ENCODE measurements at places on chromosomes 16 and 17.
A peak's percentile ranks its signal among the peaks of the same experiment; 100 is the strongest.

DNA sequence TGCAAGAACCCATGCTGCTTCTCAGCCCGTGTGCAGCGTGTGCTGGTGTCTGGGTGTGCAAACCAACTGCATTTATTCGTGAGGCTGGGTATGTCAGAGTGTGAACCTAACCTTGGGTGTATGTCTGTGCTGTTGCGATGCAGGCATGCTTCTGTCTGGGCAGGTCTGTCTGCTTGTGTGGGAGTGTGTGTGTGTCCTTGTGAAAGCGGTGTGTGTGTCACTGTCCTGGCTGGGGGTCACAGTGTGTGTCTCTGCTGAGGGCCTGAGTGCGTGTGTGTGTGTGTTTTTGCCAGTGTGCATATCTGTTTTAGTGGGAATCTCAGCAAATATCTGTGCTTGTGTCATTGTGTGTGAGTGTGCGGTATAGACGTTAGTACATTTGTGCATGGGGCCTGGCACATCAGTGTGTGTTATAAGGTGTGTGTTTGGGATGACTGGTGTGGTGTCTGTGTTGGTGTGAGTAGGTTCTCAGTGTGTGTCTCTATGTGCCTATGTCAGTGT lies 121.8 kb downstream of the CYLD start:
- no peak for DNase-seq

- no peak for DNase-seq
Measured at GRCh38 chr16:56357241-56357764, 68.0 kb downstream of the AMFR start.

- no peak for DNase-seq
Measured at GRCh38 chr17:27906623-27907022, 13.5 kb upstream of the LYRM9 start.

- no peak for DNase-seq
Measured at GRCh38 chr17:50467855-50468303, 801 bp downstream of the CHAD start.

GRCh38 chr17:41153856-41154255 lies 4.2 kb upstream of the KRTAP4-5 start:
- DNase-seq, result no peak

GRCh38 chr16:65984296-65984695 lies 382.2 kb upstream of the CDH5 start:
- no peak for DNase-seq

- no peak for DNase-seq
Measured at GRCh38 chr17:13044572-13045065, 26.8 kb upstream of the ELAC2 start.

- no peak for DNase-seq
Measured at GRCh38 chr17:49229805-49230600, 584 bp downstream of the PHOSPHO1 start.

- DNase-seq, result no peak
Measured at GRCh38 chr16:61569028-61569427, 467.2 kb downstream of the CDH8 start.

DNA sequence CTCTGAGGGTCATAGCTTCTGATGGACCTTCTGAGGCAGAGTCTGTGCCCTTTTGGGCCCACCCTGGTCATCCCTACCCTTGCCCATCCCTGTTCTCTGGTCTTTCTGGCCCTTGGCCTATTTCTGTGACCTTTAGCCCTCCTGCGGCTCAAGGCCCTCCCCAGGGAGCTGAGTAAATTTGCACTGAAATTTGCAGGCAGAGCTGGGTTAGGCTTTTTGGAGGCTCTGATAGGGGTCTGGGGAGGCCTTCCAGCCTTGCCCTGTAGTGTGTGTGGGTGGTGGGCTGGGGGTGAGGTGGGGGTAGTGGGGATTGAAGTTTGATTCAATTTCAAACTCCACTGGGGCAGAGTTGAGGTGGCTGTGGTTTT lies 17.8 kb downstream of the RARA start:
- DNase-seq, result no peak

GRCh38 chr16:12903407-12904328 lies 2.3 kb downstream of the SHISA9 start:
- DNase-seq, result no peak

DNA sequence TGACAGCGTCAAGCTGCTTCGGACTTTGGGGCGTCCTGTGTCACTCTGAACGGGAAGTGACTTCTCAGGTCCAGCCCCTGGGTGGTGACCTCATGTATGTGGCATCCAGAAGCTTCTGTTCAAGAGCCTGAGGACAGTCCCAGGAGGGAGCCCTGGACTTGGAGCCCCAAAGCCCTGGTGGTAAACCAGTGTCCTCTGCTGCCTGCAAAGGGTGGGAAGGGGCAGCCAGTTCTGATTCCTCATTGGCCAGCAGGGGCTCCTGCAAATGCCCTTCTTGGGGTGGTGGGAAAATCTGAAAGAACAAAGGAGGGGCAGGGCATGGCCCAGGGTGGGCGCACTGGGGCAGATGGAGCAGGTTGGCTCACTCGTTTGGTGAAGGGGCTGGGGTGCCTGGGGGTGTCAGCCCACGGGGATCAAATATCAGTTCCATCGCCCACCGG lies 1.6 kb downstream of the OSGIN1 start:
- DNase-seq, result no peak

GRCh38 chr17:33712120-33712519 lies 419.0 kb upstream of the ASIC2 start:
- DNase-seq, result no peak

- DNase-seq, result no peak
Measured at GRCh38 chr17:26792486-26792885, 501.4 kb upstream of the WSB1 start.

DNA sequence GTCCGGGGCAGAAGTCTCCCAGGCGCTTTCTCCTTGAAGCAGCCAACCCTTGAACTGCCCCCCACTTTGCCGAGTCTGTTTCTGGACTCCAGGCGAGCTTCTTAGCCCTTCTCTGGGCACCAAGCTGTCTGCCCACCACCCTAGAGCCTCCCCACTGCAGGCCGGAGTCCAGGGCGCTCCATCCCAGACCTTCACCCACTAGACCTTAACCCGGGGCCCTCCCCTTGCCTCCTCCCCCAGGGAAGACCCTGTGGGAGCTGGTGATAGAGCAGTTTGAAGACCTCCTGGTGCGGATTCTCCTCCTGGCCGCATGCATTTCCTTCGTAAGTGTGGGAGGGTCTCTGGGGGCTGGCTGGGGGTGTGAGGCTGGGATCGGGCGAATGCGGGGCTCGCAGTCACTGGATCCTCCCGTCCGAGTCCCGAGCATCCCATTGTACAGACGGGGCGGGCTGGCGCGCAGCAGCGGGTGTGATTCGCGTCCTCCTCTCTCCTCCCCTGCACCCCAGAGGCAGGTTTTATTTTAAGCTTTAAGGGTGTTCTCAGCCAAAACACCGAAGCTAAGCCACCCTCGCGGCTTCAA lies 1.1 kb downstream of the ATP2A1 start:
- DNase-seq, result peak; percentile 22

GRCh38 chr17:77769215-77769614 lies 189.3 kb upstream of the TNRC6C start:
- no peak for DNase-seq

DNA sequence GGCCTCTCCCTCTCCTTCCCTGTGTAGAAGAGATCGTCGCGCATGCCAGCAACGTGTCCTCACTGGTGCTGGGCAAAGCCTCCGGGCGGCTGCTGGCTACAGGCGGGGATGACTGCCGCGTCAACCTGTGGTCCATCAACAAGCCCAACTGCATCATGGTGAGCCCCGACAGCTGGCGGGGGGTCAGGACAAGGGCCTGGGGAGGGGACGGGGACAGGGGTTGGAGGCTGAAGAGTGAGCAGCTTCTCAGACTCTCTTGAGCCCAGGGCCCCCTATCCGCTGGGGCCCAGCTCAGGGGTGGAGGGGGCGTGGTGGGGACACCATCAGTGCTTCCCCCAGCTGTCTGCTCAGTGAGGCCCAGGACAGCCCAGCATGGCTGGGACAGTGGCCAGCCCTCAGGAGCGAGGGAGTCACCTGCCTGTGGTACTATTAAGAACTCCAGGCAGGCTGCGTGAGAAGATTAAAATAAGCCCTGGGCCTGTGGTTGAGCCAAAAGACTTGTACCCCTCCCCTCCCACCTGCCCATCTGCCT lies 6.2 kb downstream of the KATNB1 start:
- no peak for DNase-seq

DNA sequence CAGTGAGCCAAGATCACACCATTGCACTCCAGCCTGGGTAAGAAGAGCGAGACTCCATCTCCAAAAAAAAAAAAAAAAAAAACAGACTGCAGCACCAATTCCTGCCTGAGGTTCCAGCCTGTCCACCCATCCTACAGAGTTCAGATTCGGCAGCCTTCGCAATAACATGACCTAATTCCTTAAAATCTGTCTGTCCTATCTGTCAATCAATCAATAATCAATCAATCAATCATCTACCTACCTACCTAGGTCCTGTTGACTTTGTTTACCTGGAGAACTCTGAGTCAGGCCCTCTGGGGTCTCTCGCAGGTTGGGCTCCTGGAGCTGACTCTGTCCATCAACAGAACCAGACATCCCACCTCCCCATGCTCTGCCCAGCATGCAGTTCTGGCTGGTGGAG lies 236.7 kb downstream of the ENGASE start:
- no peak for DNase-seq

GRCh38 chr17:17313350-17313991 lies 10.3 kb downstream of the NT5M start:
- DNase-seq, result peak; percentile 11

- DNase-seq, result no peak
Measured at GRCh38 chr17:47810901-47811635, 10.5 kb downstream of the OSBPL7 start.

DNA sequence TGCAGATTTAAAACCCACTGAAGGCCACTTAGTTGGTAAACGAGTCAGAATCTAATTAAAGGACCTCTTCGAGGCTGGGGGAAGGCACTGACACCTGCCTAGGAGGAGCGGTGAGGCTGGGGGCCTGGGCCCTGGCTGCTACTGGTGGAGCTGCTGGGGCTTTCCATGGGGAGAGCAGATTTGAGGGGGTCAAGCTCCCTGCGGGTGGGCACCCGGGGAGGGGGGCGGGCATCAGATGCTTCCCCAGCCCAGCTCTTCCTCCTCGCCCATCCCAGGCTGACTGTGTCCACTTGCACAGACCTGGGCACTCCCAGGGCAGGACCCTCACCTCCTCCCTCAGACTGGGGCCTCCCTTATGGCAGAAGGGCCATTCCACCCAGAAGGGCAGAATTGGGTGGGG lies 19.0 kb downstream of the SRCIN1 start:
- no peak for DNase-seq

- no peak for DNase-seq
Measured at GRCh38 chr16:24978370-24978914, 36.7 kb downstream of the ARHGAP17 start.

- DNase-seq, result peak; percentile 56
Measured at GRCh38 chr16:84922351-84923120, 88.8 kb downstream of the ZDHHC7 start.

DNA sequence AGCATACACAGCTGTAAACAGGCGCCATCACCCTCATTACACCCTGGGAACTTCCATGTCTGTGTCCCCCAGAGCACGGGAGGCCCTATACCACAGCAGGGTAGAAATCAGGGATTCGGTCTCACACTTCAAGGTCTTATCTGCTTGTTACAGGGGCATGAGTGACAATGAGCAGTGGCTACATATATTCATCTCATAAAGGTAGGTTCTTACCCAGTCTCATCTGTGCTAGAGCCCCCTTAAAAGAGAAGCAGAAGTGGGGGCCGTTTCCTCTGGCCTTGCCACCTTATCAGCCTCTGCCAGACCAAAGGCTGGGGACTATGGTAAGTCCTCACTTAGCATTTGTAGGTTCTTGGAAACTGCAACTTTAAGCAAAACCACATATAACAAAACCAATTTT lies 46.5 kb downstream of the IRX5 start:
- DNase-seq, result no peak

GRCh38 chr17:37815536-37815935 lies 70.7 kb upstream of the HNF1B start:
- DNase-seq, result no peak

Data from NCI-H1694 (cell line).